ENCODE measurements at places on chromosomes 3 and 15.

GRCh38 chr3:55795746-55796145 is 308.6 kb upstream of the WNT5A start:
- DNase-seq = no peak

- no peak for DNase-seq
Observed at GRCh38 chr3:22748453-22749045, 454.6 kb upstream of the UBE2E2 start.

GRCh38 chr15:71444032-71444810 is 328.9 kb downstream of the THSD4 start:
- DNase-seq = no peak

DNA sequence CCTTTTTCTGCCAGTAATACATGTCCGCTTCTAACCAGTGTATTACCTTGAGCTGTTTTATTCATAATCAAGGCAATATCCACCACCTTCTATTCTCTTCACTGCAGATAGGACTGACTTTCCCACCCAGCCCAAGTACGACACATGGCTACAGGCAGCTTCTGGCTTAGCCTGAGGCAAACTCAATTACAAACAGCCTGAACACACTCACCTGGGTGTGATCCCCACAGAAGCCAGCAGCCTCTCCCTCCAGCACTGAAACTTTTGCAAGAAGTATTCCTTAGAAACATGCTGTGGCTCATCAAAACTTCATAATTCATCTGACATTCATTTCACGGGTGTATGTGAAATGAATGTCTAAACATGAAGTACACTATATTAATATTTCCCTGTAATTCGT is 13.5 kb upstream of the KCNMB3 start:
- no peak for DNase-seq

- no peak for DNase-seq
Observed at GRCh38 chr15:90701880-90702630, 15.1 kb upstream of the BLM start.

GRCh38 chr3:11010426-11011165 is 18.0 kb downstream of the SLC6A1 start:
- no peak for DNase-seq

DNA sequence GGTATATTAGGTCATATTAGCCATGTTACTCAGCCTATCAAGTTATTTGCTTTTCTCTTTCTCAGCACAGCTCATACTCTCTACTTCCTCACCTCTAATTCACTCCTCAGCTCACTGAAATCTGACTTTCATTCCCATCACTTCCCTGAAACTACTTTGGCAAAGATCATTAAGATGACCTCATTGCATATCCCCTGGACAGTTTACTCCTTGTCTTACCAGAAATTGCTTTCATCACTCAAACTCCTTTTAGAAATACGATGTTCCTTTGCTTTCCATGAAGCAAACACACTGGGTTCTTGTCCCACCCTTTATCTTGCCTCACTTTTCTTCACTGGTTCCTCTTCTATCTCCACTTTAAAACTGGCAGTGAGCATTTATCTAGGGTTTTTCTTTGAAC is 354.4 kb downstream of the TUSC7 start:
- no peak for DNase-seq

GRCh38 chr15:54979964-54980363 is 216.8 kb downstream of the RSL24D1 start:
- DNase-seq = no peak

GRCh38 chr15:100597862-100598261 is 4.1 kb downstream of the LINS1 start:
- no peak for DNase-seq

DNA sequence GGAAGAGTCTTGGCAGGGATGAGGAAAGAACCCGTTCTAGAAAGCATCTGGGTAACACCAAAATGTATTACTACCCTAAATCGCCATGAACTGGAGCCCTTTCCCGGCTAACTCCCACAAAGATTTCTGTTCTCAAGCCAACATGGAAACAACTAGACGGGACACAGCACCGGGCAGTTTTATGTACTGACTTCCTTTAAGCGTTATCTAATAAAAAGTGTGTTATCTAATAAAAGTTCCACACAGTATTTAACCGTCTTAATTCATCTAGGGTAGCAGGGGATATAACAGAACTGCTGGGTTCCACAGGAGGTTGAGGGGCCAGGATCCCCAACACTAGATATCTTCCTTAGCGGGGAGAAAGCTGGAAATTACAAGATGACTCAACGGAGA is 347 bp upstream of the C3orf62 start:
- DNase-seq = no peak

- no peak for DNase-seq
Observed at GRCh38 chr15:67372543-67372942, 118.0 kb downstream of the IQCH start.

- DNase-seq = no peak
Observed at GRCh38 chr3:62718515-62719320, 156.5 kb downstream of the CADPS start.

- no peak for DNase-seq
Observed at GRCh38 chr3:11002371-11002807, 9.8 kb downstream of the SLC6A1 start.

GRCh38 chr3:43531835-43532234 is 90.0 kb downstream of the ANO10 start:
- peak; percentile 5 for DNase-seq

DNA sequence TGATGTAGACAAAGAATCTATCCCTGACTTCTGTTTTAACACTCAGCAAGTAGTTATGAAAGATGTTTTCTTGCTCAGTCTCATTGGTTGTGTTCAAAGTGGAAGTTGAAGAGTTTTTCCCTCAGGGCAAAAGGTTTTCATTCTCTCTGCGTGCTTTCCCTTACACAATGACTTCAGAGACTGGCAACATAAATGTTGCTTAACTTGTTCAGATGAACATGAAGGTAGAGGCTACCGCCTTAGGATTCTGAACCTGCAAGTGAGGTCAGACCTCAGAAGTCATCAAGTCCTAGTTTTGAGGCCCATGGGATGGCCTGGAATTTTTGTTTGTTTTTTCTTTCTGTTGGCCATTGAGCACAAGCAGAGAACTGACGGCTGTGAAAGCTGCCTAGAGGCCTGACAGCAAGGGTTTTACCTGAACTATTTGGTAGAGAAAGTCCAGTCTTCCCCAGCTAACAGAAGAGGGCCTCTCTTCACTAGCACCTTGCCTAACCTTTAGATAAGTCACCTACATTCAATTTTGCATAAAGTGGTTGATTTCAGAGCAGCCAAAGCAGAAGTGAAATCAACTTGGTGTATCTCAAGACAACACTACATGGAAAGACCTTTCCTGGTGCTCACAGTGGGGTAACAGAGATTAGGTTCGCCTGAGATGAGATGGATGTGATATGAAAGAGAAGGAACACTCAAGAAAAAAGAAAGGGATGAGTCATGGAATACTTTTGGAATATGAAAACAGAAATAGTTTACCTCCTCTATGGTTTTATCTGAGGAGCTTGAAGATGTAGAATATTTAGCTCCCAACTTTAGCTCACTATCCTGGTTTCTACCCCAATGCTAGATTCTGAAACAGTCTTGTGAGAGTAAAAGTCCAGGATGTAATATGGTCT is 53.6 kb upstream of the AP4E1 start:
- DNase-seq = no peak

GRCh38 chr3:4413467-4413866 is 53.6 kb downstream of the SUMF1 start:
- no peak for DNase-seq

- no peak for DNase-seq
Observed at GRCh38 chr3:124144035-124144814, 152.3 kb upstream of the ROPN1 start.

DNA sequence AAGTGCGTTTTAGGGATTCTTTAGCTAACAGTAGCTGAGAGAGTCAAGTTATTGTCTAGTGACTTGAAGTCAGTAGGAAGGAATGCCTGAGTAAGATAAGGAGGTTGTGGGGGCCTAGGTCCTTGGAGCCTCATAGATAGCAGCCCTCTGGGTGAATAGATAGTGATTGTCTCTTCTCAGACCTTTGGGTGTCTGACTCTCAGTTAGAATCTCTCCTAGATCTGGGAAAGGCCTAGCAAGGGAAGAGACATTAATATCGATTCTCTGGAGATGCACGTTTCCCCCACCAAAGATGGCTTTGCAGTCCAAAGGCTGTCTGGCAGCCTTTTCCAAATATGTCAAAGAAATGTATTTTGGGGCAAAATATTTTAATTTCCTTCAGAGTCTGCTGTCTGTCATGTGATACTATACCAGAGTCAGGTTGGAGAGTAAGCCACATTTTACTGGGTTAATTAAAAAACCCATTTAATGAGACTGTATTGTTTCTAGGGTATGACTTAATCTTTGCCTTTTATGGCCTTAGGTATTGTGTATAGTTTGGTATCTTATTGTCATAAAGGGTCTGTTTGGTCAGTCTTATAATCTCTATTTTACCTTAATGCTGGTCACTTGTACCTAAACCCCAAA is 92.2 kb downstream of the ST6GAL1 start:
- DNase-seq = no peak

- no peak for DNase-seq
Observed at GRCh38 chr3:72641684-72642083, 206.6 kb downstream of the SHQ1 start.

DNA sequence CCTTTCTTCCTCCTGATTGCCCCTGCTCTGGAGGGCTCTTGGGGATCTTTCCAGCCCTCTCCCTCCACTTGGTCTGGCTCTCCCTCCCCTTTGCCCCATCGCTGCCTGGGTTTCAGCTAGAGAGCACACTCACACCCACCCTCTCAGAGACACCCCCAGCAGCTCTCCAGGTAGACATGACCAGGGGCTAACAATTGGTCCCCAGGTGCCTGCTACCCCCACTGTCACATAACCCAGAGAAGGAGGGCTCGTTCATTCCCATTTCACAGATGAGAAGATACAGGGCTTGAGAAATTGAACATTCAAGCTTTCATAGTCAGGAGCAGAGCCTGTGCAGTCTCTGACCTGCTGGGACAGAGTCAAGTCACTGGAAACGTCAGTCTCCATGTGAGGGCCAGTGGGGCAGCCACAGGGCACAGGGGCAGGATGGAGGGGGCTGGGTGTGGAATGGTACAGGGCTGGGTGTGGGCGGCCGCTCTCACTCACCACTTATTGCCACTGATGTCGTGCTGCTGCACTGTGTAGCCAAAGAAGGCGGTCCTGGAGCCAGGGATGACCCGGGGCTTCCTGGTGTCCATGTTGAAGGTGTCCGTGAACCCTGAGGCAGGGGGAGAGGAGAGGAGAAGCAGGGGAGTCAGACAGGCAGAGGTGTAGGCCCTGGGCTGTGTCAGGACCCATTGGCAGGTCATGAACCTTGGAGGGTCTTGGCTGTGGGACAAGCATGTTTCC is 29.4 kb downstream of the ITGA11 start:
- no peak for DNase-seq

- DNase-seq = no peak
Observed at GRCh38 chr3:22360164-22360563, 609.2 kb upstream of the ZNF385D start.

- DNase-seq = no peak
Observed at GRCh38 chr15:89433686-89434085, 62.7 kb downstream of the RHCG start.

- DNase-seq = no peak
Observed at GRCh38 chr3:74621581-74621980, 7.1 kb upstream of the CNTN3 start.

DNA sequence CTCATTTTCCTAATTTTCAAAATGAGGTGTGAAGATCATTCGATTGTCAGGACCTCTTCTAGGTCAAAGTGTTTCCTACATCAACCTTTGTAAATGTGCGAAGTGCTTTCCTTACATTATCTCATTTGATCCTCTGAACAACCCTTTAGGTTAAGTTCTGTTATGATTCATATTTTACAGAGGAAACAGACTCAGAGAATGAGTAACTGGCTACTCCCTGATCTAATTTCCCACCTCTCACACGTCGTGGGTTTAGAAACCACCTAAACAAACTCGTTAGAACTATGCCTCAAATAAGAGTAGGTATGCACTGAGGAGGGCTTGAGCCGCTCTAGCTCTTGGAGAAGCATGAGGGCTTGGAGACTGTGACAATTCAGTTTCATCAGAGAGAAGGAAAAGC is 148.6 kb downstream of the CD47 start:
- peak; percentile 19 for DNase-seq

- no peak for DNase-seq
Observed at GRCh38 chr3:195139091-195139875, 131.7 kb downstream of the XXYLT1 start.

GRCh38 chr3:80010021-80010571 is 242.3 kb upstream of the ROBO1 start:
- no peak for DNase-seq

- DNase-seq = peak; percentile 40
Observed at GRCh38 chr3:114144909-114145688, 33.8 kb downstream of the DRD3 start.

GRCh38 chr3:79973482-79973881 is 205.7 kb upstream of the ROBO1 start:
- DNase-seq = no peak

- peak; percentile 94 for DNase-seq
Observed at GRCh38 chr3:49339941-49340800, at the start of gene USP4. USP4 (minus strand) TSS chr3:49340053; CDS start chr3:49340024, 29 bp downstream.

- DNase-seq = no peak
Observed at GRCh38 chr3:17431484-17432045, 310.9 kb downstream of the TBC1D5 start.

DNA sequence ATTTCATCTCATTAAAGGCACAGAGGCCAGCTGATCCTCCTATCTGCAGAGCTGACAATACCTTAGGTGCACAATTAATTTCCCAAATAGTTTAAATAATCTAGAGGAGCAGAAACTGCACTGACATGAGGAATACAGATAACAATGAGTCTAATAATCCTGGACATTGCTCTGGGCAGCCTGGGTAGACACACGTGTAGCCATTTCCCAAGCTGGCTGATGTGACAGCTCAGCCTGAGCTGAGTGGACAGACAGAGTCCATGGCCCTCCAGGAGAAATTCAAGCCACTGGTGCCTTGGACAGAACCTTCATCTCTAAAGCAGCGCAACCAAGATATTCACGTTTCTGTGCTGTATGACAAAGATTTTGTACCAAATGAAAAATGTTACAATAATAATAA is 222.6 kb downstream of the MECOM start:
- no peak for DNase-seq

DNA sequence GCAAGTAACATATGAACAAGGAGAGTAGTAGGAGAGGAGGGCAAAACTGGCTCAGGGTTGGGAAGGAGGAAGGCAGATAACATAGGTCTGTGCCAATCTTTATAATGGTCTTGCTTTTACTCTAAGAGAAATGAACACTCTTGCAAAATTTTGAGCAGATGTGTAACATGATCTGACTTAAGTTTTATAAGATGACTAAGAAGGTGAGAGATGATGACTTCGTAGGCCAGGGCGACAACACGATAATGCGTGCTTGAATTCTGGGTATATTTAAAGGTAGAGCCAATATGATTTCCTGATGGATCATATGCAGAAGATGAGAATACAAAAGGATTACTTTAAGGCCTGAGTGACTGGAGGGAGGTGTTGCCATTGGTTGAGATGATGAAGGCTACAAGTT is 265.4 kb upstream of the KCNMB2 start:
- DNase-seq = no peak

Measured in stimulated activated CD8-positive, alpha-beta memory T cell treated with anti-CD3 and anti-CD28 coated beads, Interleukin-15, amount 100 ng/mL, for 48 hours (primary cell).